ENCODE measurements at places on chromosomes 3 and 15. TPM values are rescaled to one million over a fixed set of nuclear protein-coding genes. Genes with fewer than 3 reads are reported as not detected.

Gene SUCLG2
- 35.9 TPM for total RNA-seq

Gene MUSTN1
- 2.2 TPM for total RNA-seq

Gene KIF7
- 11.3 TPM for total RNA-seq

Gene RBM6
- total RNA-seq: 94.5 TPM

Gene SNX33
- 12.6 TPM for total RNA-seq

Gene LRRC34
- total RNA-seq: 2.5 TPM

Gene APPL1
- 29.7 TPM for total RNA-seq

Gene PLCH1
- not detected for total RNA-seq

Gene SLC15A2
- 0.60 TPM for total RNA-seq

Gene GNAT1
- 0.78 TPM for total RNA-seq

Gene TMEM212
- not detected for total RNA-seq

Gene PPP1R2
- total RNA-seq: 37.3 TPM

Gene IL12A
- 1.5 TPM for total RNA-seq

Data from endothelial cell of umbilical vein (primary cell).